ENCODE measurements at places on chromosomes 11 and 22.

DNA sequence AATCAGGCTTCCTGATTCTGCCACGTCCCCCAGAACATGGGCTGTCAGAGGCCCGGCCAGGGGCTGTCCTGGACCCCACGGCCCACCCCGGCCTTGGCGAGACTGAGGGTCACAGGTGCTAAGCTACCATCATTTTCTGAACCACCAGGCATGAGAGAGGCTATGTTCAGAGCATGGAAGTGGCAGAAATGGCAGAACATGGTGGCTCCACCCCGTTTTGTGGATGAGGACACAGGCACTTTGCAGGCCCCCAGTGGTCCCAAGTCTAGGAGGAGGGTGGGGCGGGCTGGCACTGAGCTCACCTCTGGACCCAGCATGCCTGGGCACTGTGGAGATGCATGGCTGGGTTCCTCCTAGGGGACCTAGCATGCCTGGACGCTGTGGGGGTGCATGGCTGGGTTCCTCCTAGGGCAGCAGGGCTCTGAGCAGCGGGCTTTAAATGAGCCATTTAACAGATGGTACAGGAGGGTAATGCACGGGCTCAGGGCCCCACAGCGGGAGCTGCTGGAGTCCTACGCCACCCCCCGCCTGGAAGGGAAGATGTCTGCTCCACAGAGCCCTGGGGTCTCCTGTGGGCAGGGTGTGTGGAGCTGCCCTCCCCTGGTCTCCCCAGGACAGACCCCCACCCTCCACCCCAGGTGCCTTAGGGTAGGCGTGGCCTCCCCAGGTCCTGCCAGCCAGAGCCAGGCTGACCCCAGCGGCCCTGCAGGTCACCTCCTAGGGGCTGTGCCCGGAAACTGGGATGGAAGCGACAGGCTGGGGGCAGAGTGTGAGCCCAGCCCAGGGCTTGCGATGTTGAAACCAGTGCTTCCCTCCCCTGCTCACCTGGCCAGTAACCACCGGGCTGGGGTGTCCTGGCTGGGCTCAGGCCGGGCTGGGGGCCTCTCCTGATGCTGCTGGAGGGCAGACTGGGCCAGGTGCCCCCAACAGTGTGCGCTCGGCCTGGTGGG, 6.1 kb upstream of the MUC5AC start:
- DNase-seq, result no peak

DNA sequence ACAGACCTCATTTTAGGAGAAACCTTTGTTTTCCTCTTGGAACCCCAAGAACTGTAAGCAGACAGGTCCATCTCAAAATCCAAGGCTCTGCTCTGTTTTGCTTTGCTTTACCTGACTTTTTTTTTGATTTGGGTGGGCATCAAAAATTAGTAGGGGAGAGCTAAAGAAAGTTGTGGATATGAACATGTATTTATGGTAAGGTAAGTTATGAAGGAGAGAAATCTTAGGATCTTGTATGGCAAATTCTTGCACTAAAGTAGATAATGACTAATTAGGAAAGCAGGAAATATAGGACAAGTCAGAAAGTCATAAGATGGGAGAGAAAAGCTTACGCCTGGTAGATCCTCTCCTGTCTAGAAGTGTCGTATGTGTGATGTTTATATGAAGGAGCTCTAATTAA, 116.1 kb upstream of the VPREB1 start:
- no peak for DNase-seq

DNA sequence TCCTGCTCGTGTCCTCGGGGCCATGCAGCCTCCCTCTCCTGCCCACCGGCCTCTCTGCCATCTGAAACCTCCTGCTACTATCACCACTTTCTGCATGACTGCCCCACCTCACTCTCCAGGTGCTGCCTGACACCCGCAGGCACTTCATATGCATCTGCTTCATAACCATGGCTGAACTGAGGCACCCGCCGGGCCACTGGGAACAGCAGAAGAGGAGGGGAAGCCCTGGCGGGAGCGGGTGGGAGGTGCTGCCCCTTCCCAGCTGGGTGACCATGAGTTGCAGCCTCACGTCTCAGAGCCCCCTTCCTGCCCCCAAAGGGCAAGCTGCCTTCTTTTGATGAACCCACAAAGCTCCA, 21.7 kb upstream of the PICK1 start:
- no peak for DNase-seq

GRCh38 chr11:1476940-1477736, 9.4 kb downstream of the MOB2 start:
- no peak for DNase-seq

- no peak for DNase-seq
Observed at GRCh38 chr11:115377882-115378296, 126.3 kb downstream of the CADM1 start.

GRCh38 chr11:109853156-109853776, 239.9 kb upstream of the ZC3H12C start:
- no peak for DNase-seq

- no peak for DNase-seq
Observed at GRCh38 chr11:57776577-57777210, 15.1 kb downstream of the CTNND1 start.

DNA sequence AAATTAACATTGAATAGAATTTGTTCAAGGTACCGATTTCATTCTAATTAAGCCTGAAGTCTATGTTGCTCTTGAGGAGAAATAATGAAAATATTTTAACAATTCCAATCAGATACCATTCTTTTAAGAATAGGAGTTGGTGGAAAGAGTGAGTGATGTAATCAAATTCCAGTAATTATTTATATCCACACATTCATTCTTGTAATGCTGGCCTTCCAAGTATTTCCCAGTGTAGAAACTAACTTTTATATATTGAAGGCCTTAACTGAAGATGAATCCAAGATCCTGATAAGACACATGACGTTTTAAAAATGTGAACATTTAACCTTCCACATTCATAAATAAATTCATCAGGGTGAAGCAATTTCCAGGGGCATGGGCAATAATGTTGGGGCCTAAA, 36.6 kb upstream of the PAX6 start:
- no peak for DNase-seq

DNA sequence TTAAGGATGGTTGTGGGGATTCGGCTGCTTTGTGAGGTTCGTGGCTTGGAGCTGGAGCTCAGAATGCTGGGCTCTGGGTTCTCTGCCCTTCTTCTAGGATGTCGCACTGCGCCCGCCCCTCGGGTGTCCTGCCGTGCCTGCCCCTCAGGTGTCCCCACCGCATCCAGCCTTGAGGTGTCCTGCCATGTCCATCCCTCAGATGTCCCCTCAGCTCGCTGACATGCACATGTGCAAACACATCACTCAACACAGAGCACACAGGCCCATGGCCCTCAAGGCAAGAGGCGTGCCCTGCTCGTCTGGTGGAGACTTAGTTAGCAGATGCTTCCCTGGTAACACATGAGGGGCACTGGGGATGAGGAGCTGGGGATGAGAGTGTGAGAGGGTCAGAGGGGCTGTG, 359.3 kb downstream of the TBC1D22A start:
- DNase-seq, result no peak

DNA sequence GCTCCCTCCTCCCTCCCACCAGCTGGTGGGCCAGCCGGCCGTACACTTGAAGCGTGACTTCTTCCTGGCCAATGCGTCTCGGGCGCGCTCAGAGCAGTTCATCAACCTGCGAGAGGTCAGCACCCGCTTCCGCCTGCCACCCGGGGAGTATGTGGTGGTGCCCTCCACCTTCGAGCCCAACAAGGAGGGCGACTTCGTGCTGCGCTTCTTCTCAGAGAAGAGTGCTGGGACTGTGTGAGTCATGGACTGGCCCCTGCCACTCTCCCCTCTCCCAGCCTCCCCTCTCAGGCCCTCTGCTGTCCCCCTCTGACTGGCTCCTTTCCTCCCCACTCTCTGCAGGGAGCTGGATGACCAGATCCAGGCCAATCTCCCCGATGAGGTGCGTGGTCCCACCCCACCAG, 24.7 kb downstream of the CAPN1 start:
- DNase-seq, result no peak

DNA sequence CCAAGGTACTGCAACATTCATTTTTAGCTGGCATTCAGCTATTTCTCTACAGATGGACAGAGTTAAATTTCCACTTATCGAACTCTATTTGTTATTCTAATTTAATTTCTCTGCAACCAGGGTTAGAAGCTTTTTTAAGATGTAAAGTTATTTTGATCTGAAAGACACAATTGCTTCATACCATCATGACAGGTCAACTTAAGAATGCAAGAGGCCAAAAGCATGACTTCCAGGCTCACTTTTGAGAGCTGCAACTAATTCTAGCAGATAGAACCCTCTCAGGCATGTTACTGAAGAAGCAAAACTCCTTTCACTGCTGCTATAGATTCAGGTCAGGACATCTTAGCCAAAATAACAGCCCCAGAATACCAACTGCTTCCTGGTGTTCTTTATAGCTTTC, 86.5 kb upstream of the GALNT18 start:
- DNase-seq, result no peak

GRCh38 chr11:58192229-58192628, 3.4 kb downstream of the OR9Q2 start:
- no peak for DNase-seq

GRCh38 chr11:33997584-33998251, 53.8 kb upstream of the CAPRIN1 start:
- peak; percentile 19 for DNase-seq

DNA sequence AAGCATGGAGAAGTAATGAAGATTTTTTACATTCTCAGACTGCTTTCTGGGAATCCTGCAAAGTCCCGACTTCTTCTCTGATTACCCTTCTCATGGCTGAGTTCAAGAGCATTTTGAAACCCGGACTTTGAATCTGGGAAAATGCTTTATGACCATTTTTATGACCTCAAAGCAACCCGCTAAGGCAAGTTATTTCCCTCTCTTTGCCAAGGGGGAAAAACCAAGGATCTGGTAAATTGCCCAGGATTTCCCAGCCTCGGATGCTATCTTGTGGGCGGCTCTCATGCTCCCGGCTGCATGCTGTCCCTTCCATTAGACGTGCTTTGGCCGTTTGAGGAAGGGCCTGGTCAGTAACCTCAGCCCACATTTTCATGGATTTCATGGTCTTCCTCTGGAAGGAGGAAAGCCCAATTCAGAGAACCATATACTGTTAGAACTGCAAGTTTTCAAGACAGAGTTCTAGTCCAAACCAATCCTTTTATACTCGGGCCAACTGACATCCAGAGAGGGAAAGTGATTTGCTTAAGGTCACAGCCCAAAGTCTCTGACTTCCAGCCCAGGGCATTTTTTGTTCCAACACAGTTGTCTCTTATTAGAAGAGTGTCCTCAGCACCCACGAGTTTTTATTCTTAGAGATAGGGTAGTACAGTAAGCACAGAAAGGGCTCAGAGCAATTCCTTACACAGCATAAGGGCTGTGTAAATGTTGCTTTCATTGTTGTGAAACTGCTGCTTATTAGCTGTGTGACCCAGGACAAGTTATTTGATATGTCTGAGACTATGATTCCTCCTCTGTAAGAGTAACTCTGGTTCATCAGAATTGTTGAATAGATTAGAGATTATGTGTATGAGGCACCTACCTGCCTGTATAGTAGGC, 77.4 kb downstream of the NAV2 start:
- no peak for DNase-seq

DNA sequence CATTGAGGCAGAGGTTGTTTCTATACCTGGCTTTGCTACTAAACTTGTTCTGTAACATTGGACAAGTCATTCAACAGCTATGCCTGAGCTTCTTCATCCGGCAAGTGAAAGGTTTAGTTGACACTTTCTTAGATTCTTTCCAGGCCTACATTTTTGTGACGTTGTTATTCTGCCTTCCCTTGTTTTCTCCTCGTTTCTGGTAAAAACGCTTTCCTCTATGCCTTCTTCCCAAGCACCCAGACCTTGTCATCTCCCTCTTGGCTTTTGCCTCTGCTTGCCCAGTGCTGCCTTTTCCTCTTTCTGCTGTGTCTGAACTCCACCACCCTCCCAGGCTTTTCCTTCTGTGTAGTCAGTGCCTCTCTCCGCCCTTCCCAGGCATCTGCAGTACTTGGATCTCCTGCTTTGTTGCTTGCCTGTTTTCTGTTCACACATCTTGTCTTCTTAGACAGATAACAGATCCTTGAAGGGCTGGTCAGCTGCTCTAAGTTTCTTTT, 1.4 kb upstream of the AMOTL1 start:
- DNase-seq, result no peak

DNA sequence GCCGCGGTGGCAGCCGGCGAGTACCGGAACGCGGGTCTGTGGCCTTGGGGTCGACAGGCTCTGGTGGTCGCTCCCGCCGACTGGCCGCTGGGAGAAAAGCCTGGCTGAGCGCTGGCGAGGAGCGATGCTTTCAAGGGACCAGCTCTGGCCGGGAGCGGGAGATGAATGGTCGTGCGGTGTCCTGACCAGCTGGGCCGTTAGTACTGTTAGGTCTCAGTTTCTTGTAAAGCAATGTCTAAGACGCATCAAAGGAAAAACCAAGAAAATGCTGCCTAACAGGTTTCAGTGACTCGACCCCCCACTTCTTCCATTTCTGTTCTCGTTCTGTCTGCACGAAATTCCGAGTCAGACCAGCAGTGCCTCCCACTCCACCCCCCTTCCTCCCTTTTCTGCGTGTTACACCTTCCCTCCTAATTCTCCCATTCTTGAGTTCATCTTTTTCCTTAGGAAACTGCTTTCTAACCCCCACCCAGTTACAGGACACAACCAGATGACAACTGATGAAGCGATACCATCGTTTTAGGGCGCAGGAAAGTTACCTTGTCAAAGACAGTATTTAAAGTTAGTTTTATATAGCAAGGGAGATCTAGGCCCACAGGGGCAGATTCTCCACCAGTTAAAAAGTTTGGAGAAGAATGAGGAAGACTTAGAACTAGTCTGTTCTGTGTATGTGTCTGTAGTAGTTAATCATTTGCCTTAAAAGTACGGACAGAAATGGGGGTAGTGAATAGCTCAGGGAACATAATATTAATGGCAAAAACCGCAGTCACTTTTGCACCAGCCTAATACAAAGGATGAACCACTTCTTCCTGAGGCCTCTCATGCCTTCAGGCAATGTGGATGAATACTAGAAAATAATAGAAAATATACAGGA, 1.0 kb downstream of the CUL5 start:
- no peak for DNase-seq

DNA sequence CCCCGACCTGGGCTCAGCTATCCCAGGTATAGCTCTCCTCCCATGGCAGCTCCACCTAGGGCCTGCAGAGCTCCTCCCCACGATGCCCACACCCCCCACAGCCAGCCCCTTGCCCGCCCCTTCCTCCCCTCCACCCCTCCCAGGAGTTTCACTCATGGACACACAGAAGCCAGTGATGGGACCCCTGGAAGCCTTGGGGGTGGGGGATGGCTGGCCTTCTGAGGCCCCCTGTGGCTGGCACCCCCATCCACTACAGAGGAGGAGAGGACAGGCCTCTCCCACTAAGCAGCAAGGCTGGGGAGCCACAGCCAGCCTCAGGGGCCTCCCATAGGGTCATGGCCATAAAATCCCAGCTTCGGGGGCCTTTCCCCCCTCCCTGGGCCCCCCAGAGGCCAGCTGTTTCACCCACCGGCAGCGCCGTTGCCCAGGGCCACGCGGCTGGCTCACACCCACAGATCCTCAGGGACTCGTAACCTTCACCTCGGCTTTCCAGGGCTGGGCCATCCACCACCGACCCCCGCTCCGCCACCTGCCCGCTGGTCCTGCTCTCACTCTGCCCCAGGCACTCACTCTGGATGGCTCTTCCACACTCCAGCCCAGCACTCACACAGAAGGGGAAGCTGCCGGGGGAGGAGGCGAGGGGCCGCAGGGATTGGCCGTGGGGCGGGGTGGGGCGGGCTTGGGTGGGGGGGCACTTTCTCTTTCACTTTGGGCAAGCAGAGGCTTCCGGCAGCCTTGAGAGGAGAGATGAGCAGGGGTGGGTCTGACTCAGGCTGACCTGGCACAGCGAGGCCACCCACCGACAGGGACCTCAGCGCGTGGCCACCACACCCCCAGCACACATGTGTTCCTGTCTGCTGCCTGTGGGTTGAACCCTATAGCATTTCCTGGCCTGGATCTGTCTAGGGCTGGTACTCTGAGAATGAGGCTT, 2.2 kb downstream of the SLC25A22 start:
- DNase-seq, result no peak

- DNase-seq, result no peak
Observed at GRCh38 chr11:81987829-81988472, 745.7 kb downstream of the FAM181B start.
